Suprapubic skin (tissue), 4 donors: ENCODE measurements at places on chromosomes 1 and 21.

DNA sequence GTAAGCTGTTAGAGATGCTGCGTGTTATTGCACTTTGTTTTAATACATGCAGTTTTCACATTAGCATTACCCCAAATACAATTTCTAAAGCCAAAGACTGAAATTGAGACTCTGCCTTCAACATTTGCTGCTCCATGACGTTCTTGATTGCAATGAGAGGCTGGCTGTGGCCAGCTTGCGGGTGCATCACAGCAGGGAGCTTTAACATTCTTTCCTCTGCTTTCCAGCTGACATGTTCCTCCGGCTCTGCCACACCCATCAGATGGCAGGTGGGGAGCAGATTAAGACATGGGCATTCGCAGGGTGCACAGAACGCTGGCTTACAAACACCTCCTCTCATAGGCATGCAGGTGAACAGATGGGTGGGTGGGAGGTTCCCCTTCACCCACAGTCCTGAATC lies 314.1 kb downstream of the DISC1 start:
- H3K4me1 ChIP-seq: peaks cover 11% of the 10 kb centered on the region
- no peak overlapping the region for H3K27ac ChIP-seq
- H3K4me3 ChIP-seq: no peak overlapping the region
- no peaks in the 10 kb centered on the region for H3K27me3 ChIP-seq

DNA sequence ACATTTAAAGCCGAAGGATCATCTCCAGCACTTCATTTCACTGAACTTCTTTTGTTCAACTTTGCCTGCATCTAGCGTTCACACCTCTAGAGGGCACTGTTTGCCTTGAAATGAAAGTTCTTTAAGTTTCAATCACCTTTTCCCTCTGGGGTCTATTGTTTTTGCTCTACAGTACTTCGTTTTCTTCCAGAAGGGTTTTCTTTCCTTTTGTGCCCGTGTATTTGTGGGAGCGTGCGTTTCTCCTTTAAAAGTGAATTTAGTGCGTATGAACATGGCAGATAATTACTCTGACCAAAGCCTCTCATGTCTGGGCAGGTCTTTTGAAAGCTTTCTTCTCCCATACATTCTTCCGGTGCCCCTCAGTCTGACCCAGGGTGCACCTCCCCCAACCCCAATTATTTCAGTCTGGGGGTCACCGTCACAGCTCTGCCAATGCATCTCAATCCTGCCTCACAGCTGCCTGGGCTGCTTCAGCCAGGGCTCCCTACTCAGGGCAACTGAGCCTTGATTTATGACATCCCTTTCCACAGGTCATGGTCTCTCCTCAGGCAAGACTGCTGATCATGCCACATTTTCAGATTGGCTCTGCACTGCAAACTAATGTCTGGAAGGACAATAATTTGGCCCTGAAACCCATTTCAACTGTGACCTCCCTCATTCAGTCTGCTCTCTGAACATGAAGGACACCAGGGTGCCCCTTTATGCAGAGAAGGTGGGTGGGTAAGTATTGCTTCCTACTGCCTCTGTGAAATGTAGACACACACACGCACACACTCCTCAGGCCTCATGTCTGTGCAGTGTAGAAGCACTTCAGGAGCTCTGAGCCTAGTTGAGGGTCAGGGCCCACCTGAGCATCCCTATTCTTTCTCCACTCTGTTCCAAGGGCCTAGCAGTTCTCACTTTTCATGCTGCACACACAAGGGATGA lies 88.6 kb downstream of the NUF2 start:
- no peaks in the 10 kb centered on the region for H3K27me3 ChIP-seq
- no peaks in the 10 kb centered on the region for H3K4me1 ChIP-seq
- H3K27ac ChIP-seq: no peak overlapping the region
- no peak for DNase-seq
- no peaks in the 10 kb centered on the region for H3K36me3 ChIP-seq

GRCh38 chr1:31027693-31028526 lies 37.6 kb downstream of the PUM1 start:
- H3K4me3 ChIP-seq: no peak overlapping the region
- no peak overlapping the region for H3K27ac ChIP-seq
- DNase-seq: no peak
- no peaks in the 10 kb centered on the region for H3K27me3 ChIP-seq

DNA sequence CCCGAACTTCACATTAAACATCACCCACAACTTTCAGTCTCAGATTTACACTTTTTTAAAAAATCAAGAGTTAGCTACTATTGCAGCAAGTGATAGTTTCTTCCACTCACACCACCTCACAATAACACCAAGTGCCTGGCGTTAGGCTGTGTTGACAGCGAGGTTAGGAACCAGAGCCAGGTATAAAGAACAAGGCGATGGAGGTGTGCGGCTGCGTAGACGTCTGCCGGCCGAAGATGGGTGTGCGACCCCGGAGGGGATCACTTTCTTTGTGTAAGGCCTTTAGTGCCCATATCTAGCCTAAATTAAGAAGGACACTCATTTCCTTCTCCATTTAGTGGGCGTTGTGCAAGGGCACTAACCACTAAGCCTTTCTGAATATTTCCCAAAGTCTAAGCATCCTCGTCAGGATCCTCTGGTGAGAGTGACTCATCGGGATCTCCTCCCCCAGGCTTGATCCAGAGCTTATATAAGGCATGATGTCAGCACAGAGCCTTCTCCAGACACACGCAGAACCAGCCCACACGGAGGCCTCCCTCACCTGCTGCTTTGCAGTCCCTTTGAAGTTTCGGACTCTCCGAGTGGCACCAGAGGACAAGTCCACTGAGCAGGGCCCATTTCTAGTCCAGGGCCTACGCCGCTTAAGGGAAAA lies 11.8 kb downstream of the NHLH2 start:
- peak; percentile 73 for DNase-seq
- no peak overlapping the region for H3K27ac ChIP-seq
- H3K27me3 ChIP-seq: no peaks in the 10 kb centered on the region
- peaks cover 17% of the 10 kb centered on the region for H3K4me1 ChIP-seq
- H3K36me3 ChIP-seq: no peaks in the 10 kb centered on the region
- H3K4me3 ChIP-seq: peak overlapping the region; percentile 50

GRCh38 chr1:92219028-92219427 lies 1.3 kb downstream of the C1orf146 start:
- H3K27me3 ChIP-seq: no peaks in the 10 kb centered on the region
- DNase-seq: no peak
- H3K4me3 ChIP-seq: no peak overlapping the region
- no peaks in the 10 kb centered on the region for H3K4me1 ChIP-seq
- H3K36me3 ChIP-seq: no peaks in the 10 kb centered on the region

DNA sequence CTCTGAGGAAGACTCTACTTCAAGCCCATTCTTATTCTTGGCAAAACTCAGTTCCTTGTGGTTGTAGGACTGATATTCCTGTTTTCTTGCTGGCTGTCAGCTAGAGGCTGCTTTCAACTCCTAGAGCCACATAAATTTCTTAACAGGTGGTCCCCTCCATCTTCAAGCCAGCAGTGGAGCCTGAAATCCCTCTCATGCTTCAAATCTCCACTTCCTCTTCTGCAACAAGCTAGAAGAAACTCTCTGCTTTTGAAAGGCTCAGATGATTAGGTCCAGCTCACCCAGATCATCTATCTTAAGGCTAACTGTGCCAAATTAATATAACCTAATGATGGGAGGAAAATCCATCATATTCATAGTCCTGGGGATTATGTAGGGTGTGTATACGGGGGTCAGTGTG lies 43.2 kb upstream of the CD34 start:
- H3K27me3 ChIP-seq: no peaks in the 10 kb centered on the region
- no peak overlapping the region for H3K27ac ChIP-seq
- H3K4me1 ChIP-seq: peaks cover 9% of the 10 kb centered on the region
- no peak overlapping the region for H3K4me3 ChIP-seq

DNA sequence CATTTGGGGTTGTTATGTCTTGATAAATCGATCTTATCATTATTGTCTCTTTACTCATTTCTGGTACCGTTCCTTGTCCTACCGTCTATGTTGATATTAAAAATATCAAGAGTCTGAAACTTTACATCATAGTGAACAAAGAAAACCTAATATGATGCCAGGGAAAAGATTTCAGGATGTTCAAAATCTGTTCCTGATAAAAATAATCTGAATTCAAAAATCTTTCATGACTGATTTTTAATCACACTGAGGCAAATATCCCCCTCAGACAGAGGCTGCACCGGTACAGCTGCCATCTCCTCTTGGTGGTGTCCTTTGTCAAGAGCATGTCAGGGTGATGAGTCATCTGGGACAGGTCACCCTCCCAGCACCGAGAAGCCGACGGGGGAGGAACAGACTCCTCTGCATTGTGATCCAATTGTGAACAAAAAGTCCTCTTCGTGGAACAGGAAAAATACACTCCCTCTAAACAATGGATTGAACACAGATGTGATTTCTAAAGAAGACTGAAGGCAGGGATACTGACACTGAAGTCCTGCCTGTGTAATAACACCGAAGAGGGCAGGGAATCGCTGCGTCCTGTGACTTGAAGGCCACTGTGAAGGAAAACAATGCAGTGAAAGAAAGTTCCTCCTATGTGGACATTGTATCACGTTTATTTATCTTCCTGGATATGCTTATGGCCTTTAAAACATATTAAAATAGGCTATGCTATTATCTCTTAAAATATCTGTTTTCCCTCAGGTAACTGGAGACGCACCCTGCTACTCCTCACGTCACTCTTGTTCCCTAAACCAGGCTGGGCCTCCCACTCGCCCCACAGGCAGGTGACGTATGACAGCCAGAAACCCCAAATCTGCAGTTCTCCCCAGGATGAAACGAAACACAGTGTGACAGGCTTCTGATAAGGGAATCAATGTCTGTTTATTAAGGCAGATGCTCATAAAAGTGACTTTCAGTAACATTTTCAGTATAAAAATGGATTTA lies 4.3 kb upstream of the SPATC1L start:
- H3K27ac ChIP-seq: peak overlapping the region; percentile 92
- peak; percentile 85 for DNase-seq

DNA sequence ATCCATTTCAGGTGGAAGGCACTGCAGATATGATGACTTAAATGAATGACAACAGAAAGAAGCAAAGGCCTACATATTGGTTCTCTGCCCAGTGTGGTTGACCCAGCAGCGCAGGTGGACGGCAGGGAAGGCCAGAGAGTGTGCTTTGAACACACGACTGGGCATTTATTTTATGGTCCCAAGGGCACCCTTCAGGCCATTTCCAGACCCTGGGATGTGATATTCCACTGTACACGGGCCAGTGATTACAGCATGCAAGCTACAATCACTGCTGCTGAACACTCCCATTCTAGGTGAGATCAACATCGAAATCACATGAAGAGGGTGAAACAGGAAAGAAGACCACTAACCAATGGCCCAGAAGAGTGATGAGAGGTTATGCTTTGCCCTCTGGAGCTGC lies 33.8 kb downstream of the PCNX2 start:
- H3K4me1 ChIP-seq: no peaks in the 10 kb centered on the region
- H3K27me3 ChIP-seq: no peaks in the 10 kb centered on the region
- DNase-seq: no peak
